ENCODE measurements at places on chromosomes 16 and 17. TPM values are rescaled to one million over a fixed set of nuclear protein-coding genes. Genes with fewer than 3 reads are reported as not detected.

DNA sequence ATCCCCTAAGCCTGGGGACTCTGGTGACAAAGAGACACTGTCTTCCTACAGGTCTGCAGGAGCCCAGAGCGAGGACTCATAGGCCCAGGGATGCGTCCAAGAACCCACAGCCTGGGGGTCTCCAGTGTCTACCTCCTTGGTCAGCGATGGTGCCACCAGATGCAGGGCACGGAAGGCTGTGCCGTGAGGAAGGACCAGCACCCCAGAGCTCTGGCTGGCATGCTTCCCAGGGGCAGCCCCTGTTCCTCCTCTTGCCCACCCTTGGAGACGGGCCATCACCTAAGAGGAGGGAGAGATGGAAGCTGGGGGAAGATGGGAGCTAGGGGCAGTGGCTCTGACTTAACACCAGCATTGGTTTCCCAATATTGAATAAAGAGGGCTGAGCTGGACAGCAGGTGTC lies 125.2 kb downstream of the SDK2 start:
- no peak for DNase-seq

- no peak for DNase-seq
Observed at GRCh38 chr16:79069121-79069520, 531.4 kb downstream of the MAF start.

- peak; percentile 76 for DNase-seq
Observed at GRCh38 chr17:73532421-73532901, 111.8 kb downstream of the SDK2 start.

- DNase-seq: no peak
Observed at GRCh38 chr16:50360779-50361178, 8.0 kb downstream of the BRD7 start.

RHBDF1 gene
- 70.7 TPM for total RNA-seq

SEZ6 gene
- 0.20 TPM for total RNA-seq

FZD2 gene
- 23.0 TPM for total RNA-seq

DNA sequence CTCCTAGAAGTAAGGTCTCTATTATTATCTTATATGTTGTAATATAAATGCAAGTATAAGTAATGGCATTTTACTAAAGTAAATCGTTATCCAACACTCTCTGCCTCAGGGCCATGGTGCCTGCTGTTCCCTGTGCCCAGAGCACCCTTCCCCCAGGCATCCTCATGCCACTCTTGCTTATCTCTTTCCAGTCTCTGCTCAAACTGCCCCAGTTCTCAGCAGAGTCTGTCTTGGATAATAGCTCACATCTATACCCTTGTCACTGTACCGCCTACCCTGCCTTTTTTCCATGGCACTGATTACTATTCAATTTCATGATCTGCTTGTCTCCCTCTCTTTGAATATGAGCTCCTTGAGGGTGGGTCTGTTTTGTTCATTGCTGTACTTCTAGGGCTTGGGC lies 31.7 kb downstream of the CDH1 start:
- no peak for DNase-seq

GRCh38 chr17:1571341-1571704 lies 8.7 kb upstream of the PITPNA start:
- DNase-seq: no peak

ITGA3 gene
- total RNA-seq: 16.6 TPM

DNA sequence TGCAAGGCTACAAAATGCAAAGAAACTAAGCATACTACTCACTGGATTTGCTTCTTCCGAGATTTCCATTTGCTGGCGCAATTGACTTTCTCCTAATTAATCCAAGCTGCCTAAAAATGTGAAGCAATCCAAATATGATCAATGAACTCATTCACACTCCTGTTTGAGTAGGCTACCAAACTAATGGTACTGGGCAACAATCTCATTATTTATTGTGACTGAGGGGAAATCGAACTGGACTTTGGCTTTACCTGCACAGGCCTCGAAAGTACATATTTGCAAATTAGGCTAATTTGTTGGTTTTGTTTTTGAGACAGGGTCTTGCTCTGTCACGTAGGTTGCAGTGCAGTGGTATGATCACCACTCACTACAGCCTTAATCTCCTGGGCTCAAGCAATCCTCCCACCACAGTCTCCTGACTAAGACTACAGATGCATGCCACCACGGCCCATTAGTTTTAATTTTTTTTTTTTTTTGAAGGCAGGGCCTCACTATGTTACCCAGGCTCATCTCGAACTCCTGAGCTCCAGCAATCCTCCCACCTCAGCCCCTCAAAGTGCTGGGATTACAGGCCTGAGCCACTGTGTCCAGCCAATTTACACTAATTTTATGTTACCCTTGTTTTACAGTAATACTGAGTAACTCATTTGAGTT lies 2.6 kb downstream of the ERI2 start:
- no peak for DNase-seq

GRCh38 chr16:86751076-86752030 lies 173.0 kb downstream of the FOXL1 start:
- DNase-seq: no peak

- DNase-seq: no peak
Observed at GRCh38 chr16:73233846-73234424, 186.0 kb upstream of the ZFHX3 start.

- peak; percentile 89 for DNase-seq
Observed at GRCh38 chr17:54754560-54754959, 146.1 kb upstream of the TOM1L1 start.

DNA sequence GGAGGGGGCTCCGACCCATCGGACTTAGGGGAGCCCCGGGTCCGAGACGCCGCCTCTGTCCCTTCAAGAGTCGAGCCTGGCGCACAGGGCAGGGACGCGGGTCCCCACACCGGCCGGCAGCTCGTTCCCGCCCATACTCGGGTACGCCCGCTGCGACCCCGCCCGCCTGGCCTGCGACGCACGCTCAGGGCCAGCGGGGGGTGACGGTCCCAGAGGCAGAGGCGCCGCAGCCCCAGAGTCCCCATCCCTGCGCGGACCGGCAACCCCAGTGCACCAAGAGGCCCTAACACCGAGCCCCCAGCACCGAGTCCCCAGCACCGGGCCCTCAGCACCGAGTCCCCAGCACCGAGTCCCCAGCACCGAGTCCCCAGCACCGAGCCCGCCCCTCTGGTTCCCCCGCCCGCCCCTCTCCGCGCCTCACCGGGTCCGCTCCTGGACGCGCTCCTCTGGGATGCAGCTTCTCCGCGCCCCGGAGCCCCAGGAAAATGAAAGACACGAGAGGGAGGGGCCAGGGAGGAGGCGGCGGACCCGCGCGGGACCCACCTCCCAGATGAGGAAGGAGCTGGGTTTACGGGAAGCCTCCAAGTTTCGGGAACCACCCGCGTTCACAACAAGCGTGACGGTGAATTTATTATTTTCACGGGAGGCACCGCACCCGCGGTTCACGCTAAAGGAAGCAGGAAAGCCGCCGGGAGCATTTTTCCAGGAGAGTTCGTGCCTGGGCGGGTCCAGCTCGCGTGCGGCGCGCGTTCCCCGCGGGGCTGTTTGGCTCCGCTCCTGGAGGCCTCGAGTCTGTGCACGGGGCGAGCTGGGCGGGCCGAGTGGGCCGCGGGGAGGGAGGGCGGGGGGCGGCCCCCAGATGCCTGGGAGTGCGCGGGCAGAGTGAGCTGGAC lies at the start of gene SECTM1:
SECTM1 (minus strand) TSS at position 488 of the 893 bp plus-strand sequence. CDS start 6,526 bp downstream, outside the sequence.
- peak; percentile 82 for DNase-seq

DNA sequence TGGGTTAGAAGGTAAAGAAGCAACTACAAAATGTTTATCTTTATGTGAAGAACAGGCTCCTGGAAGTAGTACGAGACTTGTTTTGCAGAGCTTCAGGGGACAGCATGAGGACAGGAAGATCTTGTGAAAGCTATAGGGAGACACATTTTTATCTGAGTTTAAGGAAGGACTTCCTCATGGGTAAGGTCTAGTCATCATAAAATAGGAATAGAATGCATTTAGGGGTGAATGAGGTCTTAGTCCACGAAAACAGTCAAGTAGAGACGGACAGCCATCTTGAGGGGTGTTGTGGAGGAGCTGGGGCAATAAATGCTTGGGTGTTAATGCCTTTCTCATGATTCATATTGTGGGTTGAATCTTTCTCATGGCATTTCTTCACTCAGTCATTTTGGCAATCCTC lies 24.3 kb downstream of the KCNJ16 start:
- DNase-seq: no peak

DNA sequence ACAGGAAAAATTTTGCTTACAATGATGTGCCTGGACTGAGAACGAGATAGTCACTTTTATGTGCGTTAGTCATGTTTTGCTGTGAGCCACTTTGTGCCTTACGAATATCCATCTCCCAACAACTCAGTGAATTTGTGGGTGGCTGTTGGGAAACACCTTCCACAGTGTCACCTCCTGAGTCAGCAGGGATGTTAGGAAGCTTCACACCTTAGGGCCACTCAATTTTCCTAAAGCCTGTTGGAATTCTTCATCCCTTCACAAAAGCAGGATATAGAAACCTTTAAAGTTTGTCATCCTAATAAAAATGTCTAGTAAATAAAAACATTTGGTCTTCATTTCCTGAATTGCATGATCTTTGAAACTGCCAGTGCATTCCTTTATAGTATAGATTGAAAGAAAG lies 4.3 kb upstream of the KRTAP3-1 start:
- no peak for DNase-seq

DNA sequence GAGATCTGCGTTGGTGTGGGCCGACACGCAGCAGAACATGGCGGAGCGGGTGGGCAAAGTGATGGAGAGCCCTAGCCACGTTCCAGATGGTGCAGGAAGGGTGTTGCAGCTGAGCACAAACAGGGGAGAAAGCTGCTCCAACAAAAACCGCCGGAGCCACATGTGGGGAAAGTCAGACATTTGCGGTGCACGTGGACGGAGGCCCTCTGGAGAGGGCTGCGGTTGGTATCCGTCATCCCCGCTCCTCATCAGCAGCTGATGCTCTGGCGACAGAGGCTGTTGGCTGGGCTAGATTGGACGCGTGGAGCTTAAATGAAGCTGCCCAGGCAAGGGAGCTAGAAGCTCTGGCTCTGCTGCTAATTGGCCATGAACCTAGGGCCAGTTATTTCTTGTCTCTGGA lies 43.5 kb upstream of the ADCY9 start:
- DNase-seq: no peak

SEPTIN12 gene
- total RNA-seq: 0.73 TPM

- no peak for DNase-seq
Observed at GRCh38 chr16:25020112-25020631, 5.0 kb upstream of the ARHGAP17 start.

- DNase-seq: no peak
Observed at GRCh38 chr17:18129041-18129502, 20.5 kb downstream of the MYO15A start.

GRCh38 chr17:61415374-61416210 lies 15.9 kb downstream of the TBX2 start:
- peak; percentile 56 for DNase-seq

GRCh38 chr17:81492202-81492601 lies 20.4 kb downstream of the ACTG1 start:
- no peak for DNase-seq

DNA sequence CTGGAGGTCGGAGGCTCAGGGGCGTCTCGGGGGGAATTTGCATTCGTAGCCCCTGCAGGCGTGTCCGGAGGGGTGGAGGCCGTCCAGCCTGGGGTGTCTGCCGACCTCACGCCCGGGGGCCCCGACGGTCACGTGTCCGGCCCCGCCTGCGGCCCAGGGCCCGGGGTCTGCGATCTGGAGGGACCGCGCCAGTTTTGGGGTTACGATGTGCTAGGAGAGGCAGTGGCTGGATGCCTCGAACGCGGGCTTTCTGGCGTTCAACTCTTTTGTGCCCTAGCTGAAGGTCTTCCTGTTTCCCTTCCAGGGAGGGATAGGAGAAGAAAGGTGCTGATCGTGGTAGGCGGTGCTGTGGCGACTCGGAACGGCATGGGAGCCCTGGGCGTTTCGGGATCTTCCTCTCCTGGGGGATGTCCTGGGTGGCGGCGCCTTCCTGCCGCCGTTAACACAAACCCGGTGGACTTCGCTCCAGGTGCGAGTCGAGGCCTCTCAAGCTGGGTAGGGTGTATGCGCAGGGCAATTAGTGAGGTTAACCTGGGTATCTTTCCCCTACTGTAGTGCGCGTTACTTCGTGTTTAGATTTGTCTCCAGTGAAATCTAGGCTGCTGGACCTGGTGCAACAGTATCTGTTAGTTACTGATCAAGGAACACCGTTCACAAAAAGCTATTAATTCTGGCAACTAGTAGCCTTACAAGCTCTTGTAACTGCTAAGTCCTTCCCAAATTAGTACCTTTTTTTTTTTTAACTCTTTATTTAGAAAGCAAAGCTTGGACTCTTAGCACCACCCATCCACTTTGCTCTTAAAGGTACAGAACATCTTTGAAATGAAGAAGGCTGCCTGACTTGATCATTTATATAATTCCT lies 1.3 kb downstream of the AKAP1 start:
- peak; percentile 87 for DNase-seq
